ENCODE measurements at places on chromosomes 4 and X. TPM values are rescaled to one million over a fixed set of nuclear protein-coding genes. Genes with fewer than 3 reads are reported as not detected.

GRCh38 chr4:140078366-140078765 is 75.6 kb downstream of the MAML3 start:
- H3K4me3 ChIP-seq: no peak overlapping the region
- H3K4me1 ChIP-seq: peaks cover 14% of the 10 kb centered on the region

GRCh38 chr4:92265021-92265420 is 38.7 kb upstream of the GRID2 start:
- peak; percentile 30 for DNase-seq
- no peak overlapping the region for H3K4me3 ChIP-seq
- H3K36me3 ChIP-seq: no peaks in the 10 kb centered on the region
- no peaks in the 10 kb centered on the region for H3K27me3 ChIP-seq
- peak overlapping the region; percentile 61 for H3K27ac ChIP-seq

DNA sequence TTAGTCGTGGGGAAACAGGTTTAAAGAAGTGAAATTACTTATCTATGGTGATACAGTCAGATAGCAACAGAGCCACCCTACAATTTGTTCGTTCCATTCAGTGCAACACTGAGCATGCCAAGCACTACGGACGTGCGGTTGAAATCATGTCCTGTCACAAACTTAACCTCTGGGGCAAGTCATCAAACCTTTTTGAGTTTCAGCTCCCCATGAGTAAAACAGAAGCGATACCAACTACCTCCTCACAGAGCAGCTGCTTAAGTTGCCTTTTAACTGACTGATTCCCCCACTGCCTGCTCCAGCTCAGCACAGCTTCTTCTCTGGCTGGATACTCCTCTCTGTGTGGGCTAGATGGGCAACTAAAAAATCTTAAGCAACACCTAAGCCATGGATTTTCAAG is 36.0 kb downstream of the LHFPL1 start:
- DNase-seq: no peak
- no peaks in the 10 kb centered on the region for H3K4me1 ChIP-seq
- no peak overlapping the region for H3K4me3 ChIP-seq
- no peak overlapping the region for H3K27ac ChIP-seq
- H3K27me3 ChIP-seq: no peaks in the 10 kb centered on the region

DNA sequence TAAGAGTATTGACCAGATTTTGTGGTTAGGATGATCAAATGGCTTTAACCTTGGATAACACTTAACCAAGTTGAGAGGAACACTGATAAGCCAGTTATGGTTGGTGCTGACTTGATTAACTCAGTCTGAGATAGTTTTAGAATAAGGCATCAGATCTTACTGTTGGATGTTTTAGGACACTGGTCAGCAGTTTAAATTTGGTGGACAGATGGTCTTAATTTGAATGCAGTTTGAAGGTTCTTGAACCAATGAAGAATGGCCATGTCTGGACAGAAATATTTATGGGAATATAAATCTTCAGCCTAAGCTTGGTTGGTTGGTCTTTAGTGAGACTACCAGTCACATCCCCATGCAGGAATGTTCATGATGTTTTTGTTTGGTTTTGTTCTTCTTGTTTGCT is 2.6 kb upstream of the GIMD1 start:
- H3K27me3 ChIP-seq: no peaks in the 10 kb centered on the region
- DNase-seq: no peak
- no peaks in the 10 kb centered on the region for H3K36me3 ChIP-seq
- peaks cover 8% of the 10 kb centered on the region for H3K4me1 ChIP-seq
- H3K27ac ChIP-seq: no peak overlapping the region
- no peak overlapping the region for H3K4me3 ChIP-seq

DNA sequence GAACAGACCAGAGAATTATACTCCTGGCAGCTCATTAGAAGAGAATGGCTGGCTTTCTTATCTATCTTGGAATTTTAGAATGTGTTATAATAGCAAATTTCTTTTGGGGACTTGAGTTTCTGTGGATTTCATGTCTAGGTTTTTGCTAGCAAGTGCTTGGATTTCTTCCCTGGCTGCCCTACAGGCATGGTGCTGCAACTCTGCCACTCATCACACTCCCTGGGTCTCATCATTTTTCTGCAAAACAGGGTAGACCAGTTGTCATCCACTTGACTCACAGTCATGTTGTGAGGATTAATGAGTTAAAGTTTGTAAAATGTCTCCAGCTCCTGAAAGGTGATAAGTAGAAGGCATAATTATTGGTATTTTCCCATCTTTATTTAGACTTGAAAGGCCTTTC is 60.7 kb upstream of the LCORL start:
- H3K4me3 ChIP-seq: no peak overlapping the region
- H3K4me1 ChIP-seq: no peaks in the 10 kb centered on the region
- H3K27ac ChIP-seq: no peak overlapping the region
- H3K27me3 ChIP-seq: no peaks in the 10 kb centered on the region
- H3K36me3 ChIP-seq: no peaks in the 10 kb centered on the region

- peaks cover 7% of the 10 kb centered on the region for H3K4me1 ChIP-seq
- no peaks in the 10 kb centered on the region for H3K27me3 ChIP-seq
- H3K36me3 ChIP-seq: no peaks in the 10 kb centered on the region
- DNase-seq: no peak
Observed at GRCh38 chr4:107658400-107659336, 61.4 kb downstream of the PAPSS1 start.

DNA sequence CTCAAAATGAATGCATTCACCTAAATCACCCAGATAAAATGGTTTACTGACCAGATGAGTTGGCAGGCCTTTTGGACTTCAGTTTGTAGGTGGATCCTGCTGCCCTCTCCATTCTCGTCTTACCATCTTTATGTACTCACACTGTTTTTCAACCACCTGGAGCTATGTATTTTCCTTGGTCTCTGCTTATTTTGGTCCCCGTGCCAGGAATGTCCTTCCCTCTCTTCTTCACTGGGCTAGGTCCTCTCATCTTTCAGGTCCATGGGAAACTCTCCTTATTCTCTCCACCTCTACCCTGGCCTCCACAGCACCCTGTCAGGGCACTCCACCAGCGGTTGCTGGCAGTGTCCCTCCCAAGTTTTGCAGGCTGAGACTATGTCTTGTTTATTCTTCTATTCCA is 2.6 kb downstream of the GPRIN3 start:
- no peak overlapping the region for H3K4me3 ChIP-seq
- peaks cover 27% of the 10 kb centered on the region for H3K4me1 ChIP-seq
- no peak for DNase-seq
- no peaks in the 10 kb centered on the region for H3K36me3 ChIP-seq
- H3K27me3 ChIP-seq: no peaks in the 10 kb centered on the region
- no peak overlapping the region for H3K27ac ChIP-seq

- no peak overlapping the region for H3K4me3 ChIP-seq
- DNase-seq: no peak
- H3K4me1 ChIP-seq: no peaks in the 10 kb centered on the region
- no peak overlapping the region for H3K27ac ChIP-seq
- no peaks in the 10 kb centered on the region for H3K27me3 ChIP-seq
- no peaks in the 10 kb centered on the region for H3K36me3 ChIP-seq
Observed at GRCh38 chr4:189445613-189446012, 495.1 kb upstream of the FRG1 start.

DNA sequence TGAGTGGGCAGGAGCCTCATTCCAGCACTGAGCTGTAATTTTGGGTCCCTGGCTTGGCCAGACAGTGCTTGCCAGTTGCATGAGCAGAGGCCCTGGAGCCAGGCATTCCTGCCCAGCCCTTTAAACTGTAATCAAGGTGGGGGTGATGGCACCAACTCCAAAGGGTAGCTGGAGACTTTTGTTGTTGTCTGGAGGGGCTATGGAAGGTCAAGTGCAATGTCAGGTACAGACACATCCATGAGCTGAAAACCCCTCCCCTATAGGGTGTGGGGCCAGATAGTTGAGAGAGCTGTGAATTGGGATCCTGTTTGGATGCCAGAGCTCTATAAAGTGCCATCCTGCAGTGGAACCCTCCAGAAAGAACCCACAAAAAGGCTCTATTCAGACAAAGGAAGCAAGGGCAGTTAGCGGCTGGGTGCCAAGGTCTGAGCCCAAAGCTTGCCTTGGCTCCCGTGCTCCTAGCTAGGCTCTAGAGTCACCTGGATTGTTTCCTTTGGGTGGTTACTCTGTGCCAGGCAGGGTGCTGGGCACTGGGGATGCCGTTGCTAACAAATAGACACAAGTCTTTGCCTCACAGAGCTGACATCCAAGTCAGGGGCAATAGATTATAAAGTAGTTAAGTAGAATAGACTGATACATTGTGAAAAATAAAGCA is 163.0 kb downstream of the EFNB1 start:
- peaks cover 14% of the 10 kb centered on the region for H3K4me1 ChIP-seq
- H3K36me3 ChIP-seq: no peaks in the 10 kb centered on the region
- H3K4me3 ChIP-seq: no peak overlapping the region
- H3K27me3 ChIP-seq: no peaks in the 10 kb centered on the region

DNA sequence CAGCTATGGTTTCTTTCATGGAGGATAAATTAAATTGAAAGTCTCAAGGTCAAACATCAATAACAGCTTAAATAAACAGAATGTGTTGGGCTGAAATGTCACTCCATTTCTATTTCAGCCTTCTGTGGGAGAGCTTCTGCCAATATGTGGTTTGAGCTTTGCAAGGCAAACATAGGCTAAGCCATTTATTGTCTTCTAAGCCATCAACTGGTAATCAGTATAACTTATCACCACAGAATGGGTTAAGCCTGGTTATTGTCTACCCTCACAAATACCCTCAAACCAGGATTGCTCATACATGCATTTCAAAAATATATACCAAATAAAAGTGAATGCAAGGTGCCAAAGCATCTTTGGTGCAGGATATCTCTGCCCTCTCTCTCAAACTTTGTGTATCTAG is 52.7 kb downstream of the GABRB1 start:
- no peaks in the 10 kb centered on the region for H3K27me3 ChIP-seq
- DNase-seq: no peak
- no peak overlapping the region for H3K4me3 ChIP-seq
- no peaks in the 10 kb centered on the region for H3K36me3 ChIP-seq
- H3K4me1 ChIP-seq: no peaks in the 10 kb centered on the region

DNA sequence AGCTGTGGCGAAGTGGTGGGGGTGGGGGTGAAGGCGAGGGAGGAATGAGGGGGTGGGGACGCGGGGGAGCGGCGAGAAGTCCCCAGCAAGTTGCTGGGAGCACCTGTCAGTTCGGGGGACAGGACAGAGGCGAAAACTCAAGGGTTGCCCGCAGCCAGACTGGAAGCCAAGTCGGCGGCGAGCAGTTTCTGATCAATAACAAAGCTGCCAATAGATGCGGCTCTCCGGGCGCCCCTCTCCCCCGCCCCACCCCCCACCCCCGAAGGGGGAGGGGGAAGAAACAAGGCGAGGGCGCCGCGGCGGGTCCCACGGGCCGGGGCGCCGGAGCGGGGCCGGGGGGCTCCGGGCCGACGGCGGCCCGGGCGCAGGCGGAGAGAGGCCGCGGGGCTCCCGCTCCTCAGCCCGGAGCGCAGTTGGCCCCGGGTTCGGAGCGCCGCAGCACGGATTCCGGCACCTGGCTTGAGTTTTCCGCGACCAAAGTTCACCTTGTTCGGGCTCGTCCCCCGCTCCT is 379 bp downstream of the PDGFC start:
- peaks cover 3% of the 10 kb centered on the region for H3K4me1 ChIP-seq

DNA sequence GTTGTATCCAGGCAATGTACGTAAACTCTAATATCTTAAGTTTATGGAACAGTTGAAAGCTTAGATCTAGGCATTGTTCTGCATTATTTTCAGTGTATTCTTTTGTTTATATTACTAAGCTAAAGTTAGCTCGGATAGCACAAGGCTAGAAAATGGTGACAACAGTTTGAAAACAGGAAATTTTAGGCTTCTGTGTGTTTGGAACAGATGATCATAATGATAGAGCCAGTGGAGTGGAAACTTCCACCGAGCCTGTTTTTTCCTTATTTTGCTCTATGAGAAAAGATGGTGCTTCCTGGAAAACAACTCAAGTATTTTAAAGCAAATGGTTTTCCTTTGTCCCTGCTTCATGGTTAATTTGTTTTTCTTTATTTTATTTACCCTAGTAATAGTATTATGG is 70.8 kb downstream of the GAB1 start:
- H3K4me3 ChIP-seq: no peak overlapping the region
- H3K4me1 ChIP-seq: peaks cover 15% of the 10 kb centered on the region
- DNase-seq: no peak
- H3K27me3 ChIP-seq: no peaks in the 10 kb centered on the region

DNA sequence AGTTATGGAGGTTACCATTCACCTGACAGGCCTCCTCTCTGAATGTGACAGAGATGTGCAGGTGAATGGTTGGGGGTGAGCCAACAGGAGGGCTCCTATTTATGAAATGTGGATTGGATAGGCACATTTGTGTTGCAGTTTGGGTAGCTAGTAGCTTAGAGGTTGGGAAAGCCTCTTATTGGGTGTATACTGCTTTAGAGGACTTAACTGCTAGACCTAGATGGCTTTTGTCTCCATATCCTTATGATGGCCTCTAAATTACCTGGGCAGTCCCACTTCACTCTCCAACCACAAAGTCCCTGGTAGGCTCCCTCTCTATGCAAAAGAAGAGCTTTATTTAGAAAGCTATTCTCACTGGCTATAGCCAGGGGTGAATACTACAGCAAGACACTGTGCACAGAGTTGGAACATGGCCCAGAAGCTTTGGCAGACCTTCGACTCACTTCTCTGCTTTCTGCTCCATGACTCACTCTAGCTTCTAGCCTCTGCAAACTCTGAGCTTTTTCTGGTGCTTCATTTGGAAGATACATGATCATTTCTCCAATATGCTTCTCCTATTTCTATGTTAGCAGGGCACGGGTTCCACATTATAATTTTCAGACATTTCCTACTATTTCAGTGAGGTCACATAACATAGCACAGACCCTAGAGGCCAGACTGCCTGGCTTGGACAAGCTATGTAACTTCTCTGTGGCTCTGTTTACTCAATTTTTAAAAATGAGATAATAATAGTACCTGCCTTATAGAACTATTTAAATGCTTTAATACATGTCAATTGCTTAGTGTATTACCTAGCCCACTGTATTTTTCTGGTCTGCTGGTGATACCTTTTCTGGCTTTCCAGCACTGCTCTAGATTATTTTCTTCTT is 6.0 kb upstream of the VGLL1 start:
- H3K27me3 ChIP-seq: no peaks in the 10 kb centered on the region
- no peak overlapping the region for H3K27ac ChIP-seq
- no peak overlapping the region for H3K4me3 ChIP-seq
- H3K36me3 ChIP-seq: no peaks in the 10 kb centered on the region
- H3K4me1 ChIP-seq: no peaks in the 10 kb centered on the region

GRCh38 chr4:13980317-13981310 is 353.1 kb upstream of the BOD1L1 start:
- DNase-seq: peak; percentile 80
- no peaks in the 10 kb centered on the region for H3K36me3 ChIP-seq
- H3K4me1 ChIP-seq: peaks cover 1% of the 10 kb centered on the region
- H3K27me3 ChIP-seq: no peaks in the 10 kb centered on the region
- H3K27ac ChIP-seq: no peak overlapping the region

- H3K4me3 ChIP-seq: no peak overlapping the region
- H3K27ac ChIP-seq: no peak overlapping the region
- H3K36me3 ChIP-seq: no peaks in the 10 kb centered on the region
Observed at GRCh38 chr4:152185786-152186550, 349.9 kb downstream of the FBXW7 start.

KIT gene
- 1.4 TPM for total RNA-seq

CABS1 gene
- total RNA-seq: not detected

HSFX1 gene
- total RNA-seq: 5.2 TPM

MFAP3L gene
- 13.2 TPM for total RNA-seq

ANXA3 gene
- 18.7 TPM for total RNA-seq

SCRG1 gene
- 0.04 TPM for total RNA-seq

FGFBP2 gene
- total RNA-seq: not detected

FGFBP1 gene
- not detected for total RNA-seq

Measured in cardiac muscle cell (in vitro differentiated cells and primary cell).